ENCODE measurements at places on chromosomes 12 and 14.

- DNase-seq = no peak
Measured at GRCh38 chr14:53399057-53399456, 245.9 kb upstream of the DDHD1 start.

- DNase-seq = no peak
Measured at GRCh38 chr12:24902511-24903328, 46.2 kb downstream of the BCAT1 start.

DNA sequence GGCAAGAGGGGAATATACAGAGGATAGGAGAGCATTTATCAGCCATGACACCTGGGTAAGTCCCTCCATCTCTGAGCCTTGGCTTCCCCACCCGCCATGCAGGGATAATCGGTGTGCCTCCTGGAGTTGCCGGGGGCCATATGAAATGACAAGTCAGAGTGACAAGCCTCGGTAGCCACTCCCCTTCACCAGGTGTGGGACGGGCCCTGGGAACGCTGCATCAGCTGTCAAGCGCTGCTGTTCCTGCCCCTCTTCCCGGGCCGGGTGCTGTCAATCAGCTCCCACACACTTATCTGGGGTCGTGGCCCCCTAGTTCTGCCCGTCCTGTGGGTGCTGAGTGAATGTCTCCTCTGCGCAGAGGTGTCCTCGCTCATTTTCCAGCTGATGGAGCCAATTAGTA, 57.2 kb downstream of the MVK start:
- DNase-seq = no peak

DNA sequence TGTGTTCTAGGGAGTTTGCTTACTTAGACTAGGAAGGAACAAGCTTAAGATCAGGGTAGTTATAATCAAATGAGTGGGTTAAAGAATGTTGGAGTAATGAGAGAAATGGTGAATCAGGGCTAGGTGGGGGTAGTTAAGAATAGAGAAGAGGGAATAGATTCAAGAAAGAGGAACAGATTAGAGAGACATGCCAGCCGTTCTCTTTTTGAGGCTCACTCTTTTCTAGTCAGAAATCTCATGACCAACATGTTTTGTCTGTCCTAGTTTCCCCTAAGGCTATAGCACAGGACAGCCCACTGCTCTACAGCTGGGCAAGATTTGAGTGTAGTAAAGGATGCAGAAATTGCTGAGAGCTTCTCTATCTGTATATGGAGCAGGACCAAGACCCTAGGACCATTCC, 258.4 kb downstream of the AKAP6 start:
- no peak for DNase-seq

DNA sequence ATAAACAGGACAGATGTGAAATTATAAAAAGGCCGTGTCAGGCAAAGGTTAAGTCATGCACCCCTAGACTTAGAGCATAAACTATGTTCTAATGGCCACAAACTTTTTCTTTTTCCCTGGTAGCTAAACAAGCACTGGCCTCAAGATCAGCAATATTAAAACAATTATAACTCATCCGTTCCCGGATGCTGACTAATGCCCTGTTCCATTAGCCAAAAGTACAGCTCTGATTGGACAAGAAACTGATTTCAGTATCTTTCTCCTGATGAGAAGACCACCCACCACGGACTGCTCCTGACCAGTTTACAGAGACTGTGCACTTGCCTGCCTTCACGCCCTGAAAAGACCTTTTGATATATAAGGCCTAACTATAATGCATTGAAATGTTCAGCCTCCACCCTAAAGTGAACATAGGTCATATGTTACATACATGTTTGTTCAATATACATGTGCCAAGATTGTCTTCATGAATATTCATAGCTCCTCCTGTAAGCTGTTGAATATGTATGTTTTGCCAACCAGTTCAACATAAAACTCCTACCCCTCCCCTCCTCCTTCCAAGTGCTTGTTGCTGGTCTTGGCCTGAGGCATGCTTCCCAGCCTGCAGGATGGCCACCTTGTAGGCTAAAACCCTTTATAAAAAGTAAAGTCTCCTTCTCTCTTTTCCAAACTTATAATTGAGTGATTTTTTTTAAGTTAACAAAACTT, 162.0 kb downstream of the IPO8 start:
- no peak for DNase-seq

DNA sequence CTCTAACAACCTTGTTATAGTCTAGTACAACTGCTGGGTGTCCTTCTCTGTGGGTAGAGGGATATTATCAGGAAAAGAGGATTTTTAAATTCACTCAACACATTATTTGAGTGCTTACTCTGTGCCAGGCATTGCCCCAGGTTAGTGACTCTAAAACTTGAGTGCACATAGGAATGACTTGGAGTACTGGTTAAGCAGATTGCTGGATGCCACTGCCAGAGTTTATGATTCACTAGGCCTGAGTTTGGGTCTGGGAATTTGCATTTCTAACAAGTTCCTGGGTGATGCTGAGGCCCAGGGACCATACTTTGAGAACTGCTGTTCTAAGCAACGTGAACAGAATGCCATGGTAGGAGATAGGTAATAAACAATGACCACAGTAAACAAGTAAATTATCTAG, 96.6 kb downstream of the CFAP54 start:
- DNase-seq = no peak

GRCh38 chr14:105138021-105138541, 30.5 kb downstream of the JAG2 start:
- no peak for DNase-seq

- DNase-seq = no peak
Measured at GRCh38 chr12:92739113-92739512, 36.3 kb downstream of the PLEKHG7 start.

- DNase-seq = no peak
Measured at GRCh38 chr12:3035171-3035570, 42.0 kb upstream of the TSPAN9 start.

- DNase-seq = no peak
Measured at GRCh38 chr12:58293308-58293982, 352.1 kb downstream of the ATP23 start.

- no peak for DNase-seq
Measured at GRCh38 chr14:74934476-74935359, 11.7 kb upstream of the RPS6KL1 start.

DNA sequence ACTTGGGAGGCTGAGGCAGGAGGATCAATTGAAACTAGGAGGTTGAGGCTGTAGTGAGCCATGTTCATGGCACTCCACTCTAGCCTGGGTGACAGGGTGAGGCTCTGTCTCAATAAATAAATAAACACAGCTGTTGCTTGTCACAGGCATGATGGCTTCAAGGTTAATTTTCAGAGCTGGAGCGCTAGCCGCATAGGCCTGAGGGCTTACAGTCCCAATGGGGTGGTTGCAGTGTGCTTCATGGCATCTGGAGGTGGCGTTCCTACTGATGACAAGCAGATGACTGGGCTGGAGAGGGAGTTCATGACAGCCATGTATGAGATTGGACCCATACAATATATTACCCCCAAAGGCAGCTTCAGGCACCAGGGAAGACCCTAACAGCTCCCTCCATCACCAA, 1.6 kb upstream of the FMNL3 start:
- no peak for DNase-seq

GRCh38 chr12:121568518-121568917, 12.3 kb downstream of the KDM2B start:
- no peak for DNase-seq

GRCh38 chr12:20194171-20194570, 174.2 kb upstream of the PDE3A start:
- no peak for DNase-seq

DNA sequence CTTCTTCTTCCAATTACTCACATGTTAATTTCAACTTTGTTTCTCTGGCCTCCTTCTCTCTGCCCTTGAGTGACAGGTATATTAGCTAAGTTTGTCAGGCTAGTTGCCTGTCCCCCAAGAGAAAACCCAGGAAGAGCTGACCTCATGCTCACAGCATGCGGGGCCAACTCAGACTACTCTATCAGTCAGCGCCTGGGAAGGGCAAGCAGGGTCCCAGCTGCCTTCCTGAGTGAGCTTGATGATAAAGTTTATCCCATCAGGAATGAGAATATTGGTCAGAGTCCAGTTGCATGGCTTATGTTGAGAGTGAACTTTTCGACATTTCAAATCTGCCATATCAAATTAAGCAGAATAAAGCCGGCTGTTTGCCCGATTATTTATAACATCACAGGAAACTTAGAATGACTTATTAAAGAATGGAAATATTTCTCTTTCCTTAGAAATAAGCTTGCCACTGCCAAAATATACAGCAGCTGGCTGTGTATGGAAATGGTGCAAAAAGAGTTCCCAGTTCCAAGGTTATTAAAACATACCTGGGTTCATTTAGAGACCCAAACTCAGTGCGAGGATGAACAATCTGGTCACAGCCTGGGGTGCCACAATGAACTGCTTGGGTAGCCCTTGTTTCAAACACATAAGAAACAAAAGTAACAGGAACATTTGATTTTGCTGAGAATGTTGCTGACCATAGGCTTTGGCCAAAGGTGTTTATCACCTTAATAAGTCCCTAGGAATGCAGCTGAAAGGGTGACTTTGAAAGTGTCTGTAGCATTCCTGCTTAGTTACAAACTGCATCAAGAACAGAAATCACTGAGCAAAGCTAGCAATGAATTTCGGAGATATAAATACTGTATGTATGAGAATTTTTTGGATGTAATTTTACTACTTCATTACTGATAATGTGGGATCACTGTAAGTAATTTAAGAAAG, 1553.8 kb upstream of the FLRT2 start:
- no peak for DNase-seq

- DNase-seq = no peak
Measured at GRCh38 chr14:68293404-68293803, 473.8 kb downstream of the RAD51B start.

- DNase-seq = no peak
Measured at GRCh38 chr14:38618514-38618913, 362.6 kb upstream of the CLEC14A start.

DNA sequence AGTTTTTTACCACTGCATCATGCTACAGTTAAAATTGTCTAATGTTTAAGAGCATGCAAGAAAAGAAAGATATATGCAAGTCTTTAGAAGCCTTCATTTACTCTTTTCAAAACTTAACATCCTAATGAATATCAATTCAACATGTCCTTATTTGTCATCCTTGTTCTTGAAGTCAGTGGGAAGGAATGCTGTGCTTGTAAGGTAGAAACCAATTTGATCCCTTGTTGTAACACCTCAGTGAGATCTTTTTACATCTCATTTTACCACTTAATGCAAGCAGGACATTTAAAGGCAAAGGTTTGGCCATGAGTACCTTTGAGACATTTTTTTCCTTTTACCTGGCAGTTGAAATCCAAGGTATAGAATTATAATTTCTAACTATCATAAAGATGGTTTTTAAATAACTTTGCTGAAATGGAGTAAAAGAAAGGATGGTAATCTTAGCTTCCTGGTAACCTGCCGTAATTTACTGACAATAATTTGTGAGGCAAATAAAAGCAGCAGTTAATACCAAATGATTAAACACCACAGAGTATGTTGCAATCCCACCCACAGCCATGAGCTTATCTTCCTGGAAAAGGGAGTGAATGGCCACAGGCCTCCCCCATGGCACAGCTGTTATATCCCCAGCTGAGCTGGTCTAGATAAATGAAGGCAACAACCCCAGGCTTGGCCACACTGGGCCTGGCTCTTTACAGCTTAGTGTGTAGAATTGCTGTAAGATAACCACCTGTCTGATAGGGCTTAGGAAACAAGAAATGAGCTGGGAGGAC, 33.2 kb upstream of the STRN3 start:
- no peak for DNase-seq

DNA sequence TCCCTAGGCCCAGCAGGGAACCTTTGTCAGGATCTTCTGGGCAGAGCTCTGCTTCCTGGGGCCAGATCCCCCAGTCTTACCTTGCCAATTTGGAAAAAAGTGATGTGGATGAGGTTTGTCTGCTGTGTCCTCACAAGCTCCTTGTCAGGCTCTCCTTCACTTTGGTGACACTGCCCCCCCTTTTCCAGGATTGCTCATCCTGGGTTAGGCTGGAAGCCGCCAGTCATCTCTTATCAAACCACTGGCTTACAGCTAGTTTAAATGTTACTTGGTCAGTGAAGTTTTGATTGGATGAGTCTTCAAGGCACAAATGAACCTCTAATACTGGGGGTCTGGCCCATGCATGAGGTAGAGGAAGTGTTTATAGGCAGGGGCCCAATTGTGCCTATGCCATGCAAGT, 15.3 kb downstream of the NYNRIN start:
- no peak for DNase-seq

DNA sequence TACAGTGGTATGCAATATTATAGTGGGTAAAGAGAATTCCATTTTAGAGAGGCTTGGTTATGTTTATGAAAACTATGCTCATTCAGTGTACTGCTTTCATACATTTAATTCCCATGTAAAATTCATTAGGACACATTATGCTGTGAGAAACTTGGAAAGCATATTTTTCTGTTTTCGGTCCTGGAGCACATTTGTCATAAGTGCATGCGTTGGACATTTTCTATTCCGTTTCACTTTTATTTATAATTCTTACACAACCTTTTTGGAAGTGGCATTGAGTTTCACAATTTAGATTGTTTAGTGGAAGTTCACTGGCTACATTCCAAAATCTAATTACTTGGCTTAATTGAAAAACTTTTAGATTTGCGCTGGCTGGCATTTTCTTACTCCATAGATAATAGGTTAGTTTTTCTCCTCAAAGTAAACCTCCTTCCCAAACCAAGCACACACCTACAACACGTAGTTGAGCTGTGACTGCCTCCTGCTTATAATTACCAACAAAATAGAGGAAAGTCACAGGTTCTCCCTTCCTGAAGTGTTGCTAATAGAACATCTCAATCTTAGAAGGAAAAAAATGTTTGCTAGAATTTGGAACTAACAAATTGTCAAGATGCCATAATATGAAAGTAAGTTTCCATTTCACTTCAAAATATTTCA, 938.5 kb downstream of the TRHDE start:
- DNase-seq = no peak

DNA sequence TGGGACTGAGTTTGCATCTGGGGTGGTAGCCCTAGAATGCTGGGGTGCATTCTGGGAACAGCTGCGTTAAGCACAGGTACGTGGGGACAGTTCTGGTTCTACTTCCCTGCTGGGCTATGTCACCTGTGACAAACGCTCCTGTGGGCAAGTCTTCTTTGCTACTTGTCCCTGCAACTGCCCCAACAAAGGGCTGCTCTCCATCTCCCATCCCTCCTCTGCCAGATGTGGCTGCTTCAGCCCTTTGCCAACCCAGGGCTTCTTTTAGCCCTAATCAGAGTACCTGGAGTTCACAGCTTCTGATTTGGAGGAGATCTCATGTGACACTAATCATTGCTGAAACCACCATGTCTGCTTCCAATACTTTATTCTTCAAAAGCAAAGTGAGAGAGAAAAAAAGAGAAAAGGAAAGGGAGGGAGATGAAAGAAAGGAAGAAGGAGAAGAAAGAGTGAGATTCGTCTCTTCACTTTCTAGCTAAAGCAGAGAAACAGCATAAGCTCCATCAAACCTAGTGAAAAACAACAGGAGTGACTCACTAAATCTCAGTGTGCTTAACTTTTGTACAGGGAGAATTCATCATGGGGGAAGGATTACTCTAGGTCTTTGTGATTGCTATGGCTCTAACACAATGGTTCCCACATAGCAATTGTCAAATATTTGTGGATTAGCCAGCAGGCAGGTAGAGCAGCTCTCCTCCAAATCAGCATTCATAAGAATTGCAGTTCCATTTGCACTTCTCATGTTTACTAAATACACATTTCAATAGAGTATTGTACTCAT, 174.8 kb downstream of the LRIG3 start:
- no peak for DNase-seq
